ENCODE measurements at places on chromosomes 6 and 20.

DNA sequence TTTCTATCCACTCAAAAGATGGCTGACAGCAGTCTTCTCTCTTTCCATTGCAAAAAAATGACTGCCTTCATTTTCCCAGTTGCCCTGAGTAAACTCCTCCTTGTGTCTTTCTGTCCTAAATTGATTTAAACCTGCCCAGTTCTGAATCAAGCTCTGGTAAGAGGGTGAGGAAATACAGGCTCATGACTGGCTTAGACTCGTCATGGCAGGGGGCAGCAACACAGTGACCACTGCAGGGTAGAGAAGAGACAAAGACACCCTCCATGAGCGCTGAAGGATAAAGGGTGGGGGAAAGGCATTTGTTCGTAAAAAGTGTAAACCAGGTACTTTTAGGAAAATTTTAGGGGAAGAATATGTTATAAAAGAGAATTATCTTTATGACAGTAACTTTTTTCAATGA, 738.2 kb upstream of the FLRT3 start:
- DNase-seq: no peak

- DNase-seq: no peak
These were observed 574.0 kb upstream of the POU3F2 start for GRCh38 chr6:98260382-98260781.

DNA sequence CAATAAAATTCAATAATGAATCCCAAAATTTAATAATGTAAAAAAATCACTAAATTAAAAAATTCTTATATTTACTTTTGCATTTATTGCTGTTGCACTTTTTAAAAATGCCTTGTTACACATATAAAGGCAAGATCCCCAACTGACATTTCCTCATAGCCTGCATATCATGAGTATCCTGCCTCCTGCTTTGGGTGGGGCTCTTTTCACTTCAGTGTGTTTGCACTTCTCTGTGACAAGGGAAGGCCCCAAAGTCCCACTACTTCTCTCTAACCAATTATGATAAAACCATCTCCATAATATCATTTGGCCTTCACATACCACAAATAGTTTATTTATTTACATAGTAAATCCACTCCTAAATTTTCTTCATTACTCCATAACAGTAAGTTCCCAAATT, 446.1 kb upstream of the MARCKS start:
- no peak for DNase-seq

GRCh38 chr20:3595541-3595940, 67.7 kb downstream of the GFRA4 start:
- DNase-seq: peak; percentile 76

- no peak for DNase-seq
These were observed 100.9 kb downstream of the HFE start for GRCh38 chr6:26187981-26188635.
